Mucosa of descending colon (tissue), 3 donors: ENCODE measurements at places on chromosomes 16 and 17.

- DNase-seq = no peak
These were observed 105.8 kb upstream of the PMFBP1 start for GRCh38 chr16:72277749-72278148.

DNA sequence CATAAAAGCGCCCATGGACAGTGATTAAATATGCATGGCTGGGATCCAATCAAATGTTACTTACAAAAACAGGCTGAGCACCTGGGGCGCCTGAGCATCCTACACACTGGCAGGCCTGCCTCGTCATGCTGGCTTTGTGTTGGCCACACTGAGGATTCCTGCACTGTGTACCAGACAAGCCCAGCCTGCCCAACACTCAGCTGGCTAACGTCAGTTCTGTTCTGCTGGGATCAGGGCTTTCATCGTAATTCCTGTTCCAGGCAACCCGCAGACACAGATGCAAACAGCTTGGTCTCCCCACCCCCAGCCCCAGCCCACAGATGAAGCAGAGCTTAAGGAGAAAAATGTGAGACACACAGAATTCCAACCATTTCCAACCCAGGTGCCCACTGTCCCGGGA is 30.7 kb downstream of the PIMREG start:
- no peak for DNase-seq

- no peak for DNase-seq
These were observed 739.5 kb upstream of the EEF2KMT start for GRCh38 chr16:5837007-5837670.

- DNase-seq = no peak
These were observed 186.5 kb upstream of the CCL2 start for GRCh38 chr17:34068571-34068970.

DNA sequence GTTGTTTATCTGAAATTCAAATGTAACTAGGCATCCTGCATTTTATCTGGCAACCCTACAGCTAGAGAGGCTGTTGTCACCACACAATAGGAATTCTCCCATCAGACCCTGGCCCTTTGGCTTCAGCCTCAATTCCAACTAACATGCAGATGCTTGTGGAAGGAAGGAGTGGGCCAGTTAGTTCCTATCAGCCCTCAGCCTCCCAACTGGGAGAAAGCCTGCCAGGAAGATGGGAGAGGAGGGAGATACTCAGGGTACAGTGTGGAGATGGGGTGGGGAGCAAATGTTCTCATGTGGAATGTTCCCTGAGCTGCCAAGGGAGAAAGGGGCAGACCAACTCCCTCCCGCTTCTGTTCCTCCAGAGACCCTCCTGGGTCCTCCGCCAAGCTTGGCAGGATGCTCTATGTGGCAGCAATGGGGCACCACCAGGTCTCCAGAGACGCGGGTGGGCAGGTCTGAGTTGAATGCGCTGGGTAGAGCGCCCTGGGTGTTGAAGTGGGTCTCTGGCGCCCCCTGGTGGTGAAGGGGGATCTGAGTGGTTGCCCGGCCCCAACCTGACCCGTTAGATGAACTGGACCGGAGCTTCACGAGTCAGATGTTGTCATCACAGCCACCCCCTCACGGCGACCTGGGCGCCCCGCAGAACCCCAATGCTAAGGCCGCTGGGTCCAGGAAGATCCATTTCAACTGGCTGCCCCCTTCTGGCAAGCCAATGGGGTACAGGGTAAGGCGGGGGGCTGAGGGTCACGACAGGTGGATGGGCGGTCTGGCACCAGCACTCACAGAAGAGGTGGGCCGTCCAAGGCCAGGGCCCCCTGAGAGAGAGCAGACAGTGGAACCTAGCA is 15.2 kb downstream of the GALK1 start:
- peak; percentile 85 for DNase-seq

DNA sequence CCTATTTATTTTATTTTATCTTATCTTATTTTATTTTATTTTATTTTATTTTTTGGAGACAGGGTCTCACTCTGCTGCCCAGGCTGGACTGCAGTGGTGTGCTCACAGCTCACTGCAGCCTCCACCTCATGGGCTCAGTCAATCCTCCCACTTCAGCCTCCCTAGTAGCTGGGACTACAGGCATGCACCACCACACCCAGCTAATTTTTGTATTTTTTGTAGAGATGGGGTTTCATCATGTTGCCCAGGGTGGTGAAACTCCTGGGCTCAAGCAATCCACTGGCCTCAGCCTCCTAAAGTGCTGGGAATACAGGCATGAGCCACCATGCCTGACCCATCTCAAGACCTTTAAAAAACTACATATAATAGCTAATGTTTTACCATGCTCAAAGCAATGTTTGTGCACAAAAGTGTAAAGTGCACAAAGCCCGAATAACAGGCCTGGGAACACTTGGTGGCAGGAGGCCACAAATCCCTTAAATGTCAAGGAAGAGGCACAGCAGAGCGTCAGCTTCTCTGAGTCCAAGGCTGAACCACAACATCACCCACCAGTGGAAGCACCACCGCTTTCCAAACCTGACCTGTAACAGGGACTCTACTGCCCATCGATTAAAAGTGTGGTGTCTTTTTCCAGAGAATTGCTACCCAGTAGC is 30.6 kb upstream of the SLC39A11 start:
- no peak for DNase-seq

DNA sequence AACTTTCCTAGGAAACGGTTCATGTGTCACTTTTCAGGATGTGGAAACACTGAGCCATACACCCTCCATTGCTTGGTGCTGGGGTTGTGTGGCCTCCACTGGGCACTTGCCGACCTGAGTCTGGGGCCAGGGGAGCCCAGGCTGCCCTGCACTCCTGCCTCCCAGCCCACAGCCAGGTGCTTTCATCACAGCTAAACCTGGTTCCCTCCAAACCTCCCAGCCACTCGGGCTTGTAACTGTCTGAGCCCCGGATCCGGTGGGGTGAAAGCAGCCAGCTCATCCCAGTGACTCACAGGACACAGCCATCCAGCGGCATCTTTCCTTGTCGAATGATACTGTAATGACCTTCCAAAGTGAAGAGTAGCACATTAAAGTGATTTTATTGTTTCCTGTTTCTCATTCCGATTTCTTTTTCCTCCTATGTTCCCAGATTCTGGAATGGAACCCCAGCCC is 19.8 kb downstream of the CARHSP1 start:
- DNase-seq = no peak

- no peak for DNase-seq
These were observed 3.0 kb downstream of the CACNG1 start for GRCh38 chr17:67047382-67047781.

DNA sequence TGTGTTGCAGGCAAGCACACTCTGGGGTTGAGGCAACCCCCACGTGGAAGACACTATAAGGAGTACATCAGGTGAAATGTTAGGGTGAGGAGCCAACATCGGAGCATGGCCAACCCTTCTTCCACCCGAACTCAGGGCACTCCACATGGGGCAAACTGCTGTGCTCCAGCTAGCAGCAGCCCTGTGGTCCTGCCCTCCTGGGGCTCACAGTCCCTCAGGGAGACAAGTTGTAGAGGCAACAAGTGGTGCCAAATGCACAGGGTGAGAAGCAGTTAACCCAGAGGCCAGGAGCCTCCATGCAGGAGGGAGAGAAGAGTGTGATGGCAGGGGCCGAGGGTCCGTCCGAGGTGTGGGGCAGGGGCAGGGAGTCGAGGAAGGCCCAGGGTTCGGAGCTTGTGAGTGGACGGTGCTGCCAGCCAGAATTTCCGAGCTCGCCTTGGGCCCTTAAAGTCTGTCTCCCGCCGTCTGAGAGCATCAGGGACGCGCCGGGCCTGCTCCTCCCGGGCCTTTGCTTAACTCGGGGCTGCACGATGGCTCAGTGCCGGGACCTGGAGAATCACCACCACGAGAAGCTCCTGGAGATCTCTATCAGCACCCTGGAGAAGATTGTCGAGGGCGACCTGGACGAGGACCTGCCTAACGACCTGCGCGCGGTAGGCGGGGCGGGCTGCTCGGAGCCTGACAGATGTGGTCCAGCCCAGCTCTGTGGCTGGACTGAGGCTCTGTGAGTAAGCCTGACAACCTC is 32.3 kb downstream of the ATPAF2 start:
- DNase-seq = peak; percentile 10

- no peak for DNase-seq
These were observed 60.6 kb downstream of the HS3ST3B1 start for GRCh38 chr17:14361470-14361869.

- no peak for DNase-seq
These were observed 4.7 kb downstream of the NAGPA start for GRCh38 chr16:5028950-5029475.
